HuH-7.5 (cell line): ENCODE measurements at places on chromosomes 12 and 14.

GRCh38 chr14:105568859-105569766 is 42.7 kb downstream of the TMEM121 start:
- no peak for DNase-seq

- no peak for DNase-seq
Measured at GRCh38 chr12:54356951-54357356, 7.3 kb downstream of the GPR84 start.

- peak; percentile 78 for DNase-seq
Measured at GRCh38 chr12:56157201-56158028, 744 bp upstream of the MYL6 start.

DNA sequence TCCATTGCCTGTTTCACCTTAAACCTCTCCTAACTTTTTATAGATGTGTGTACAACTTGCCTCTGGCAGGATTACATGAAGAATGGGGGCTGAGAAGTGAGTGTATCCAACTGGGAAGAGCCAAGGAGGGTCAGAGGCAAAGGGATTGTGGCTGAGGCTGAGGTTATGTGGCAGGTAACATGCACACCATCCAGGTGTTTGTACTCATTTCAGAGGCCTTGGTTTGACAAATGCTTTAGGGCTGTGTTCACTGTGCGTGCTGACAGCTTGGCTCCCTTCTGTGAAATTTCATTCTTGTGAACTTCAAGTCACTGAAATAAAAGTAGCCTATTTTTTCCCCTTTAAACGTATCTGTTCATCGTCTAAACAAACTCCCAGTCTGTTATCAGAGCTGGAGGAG is 47.7 kb downstream of the ANO6 start:
- no peak for DNase-seq

DNA sequence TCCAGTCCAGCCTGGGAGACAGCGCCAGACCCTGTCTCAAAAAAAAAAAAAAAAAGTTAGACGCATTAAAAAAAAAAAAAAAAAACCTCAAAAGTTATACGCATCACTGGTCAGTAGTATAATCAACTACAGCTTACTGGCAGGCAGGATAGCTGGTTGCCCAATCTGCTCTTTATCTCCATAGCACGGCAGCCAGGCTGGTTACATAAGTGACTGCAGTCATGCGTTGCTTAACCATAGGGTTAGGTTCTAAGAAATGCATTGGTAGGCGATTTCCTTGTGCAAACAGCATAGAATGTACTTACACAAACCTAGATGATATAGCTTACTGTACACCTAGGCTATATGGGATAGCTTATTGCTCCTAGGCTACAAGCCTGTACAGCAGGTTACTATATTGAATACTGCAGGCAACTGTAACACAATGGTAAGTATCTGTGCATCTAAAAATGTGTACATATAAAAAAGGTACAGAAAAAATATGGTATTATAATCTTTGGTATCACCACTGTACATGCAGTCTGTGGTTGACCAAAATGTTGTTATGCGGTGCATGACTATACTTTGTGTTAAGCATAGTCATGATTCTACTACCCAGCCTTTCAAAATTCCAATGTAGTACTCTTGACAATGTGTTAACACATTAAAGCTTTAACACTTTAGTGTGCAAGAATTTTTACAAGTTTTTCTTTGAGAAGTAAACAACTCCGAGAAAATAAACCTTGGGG is 8.1 kb downstream of the L2HGDH start:
- DNase-seq, result peak; percentile 46

DNA sequence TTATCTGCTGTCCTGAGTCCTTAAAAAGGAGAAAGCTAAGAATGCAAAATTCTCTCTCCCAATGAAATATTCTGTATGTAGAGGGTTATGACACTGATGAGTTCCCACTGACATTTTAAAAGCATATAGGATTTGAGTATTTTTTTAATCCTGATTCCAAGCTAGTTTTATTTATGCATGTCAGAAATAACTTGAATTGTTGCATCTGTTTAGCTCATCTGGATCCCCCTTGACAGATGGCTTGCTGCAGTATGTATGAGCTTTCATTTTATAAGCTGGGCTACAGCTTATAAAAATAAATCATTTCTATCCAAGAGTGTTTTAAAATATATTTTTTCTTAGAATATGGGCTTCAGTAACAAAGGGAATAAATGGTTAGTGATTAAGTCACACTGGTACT is 495.3 kb downstream of the NELL2 start:
- no peak for DNase-seq

- no peak for DNase-seq
Measured at GRCh38 chr12:82996168-82996812, 309.6 kb downstream of the TMTC2 start.

DNA sequence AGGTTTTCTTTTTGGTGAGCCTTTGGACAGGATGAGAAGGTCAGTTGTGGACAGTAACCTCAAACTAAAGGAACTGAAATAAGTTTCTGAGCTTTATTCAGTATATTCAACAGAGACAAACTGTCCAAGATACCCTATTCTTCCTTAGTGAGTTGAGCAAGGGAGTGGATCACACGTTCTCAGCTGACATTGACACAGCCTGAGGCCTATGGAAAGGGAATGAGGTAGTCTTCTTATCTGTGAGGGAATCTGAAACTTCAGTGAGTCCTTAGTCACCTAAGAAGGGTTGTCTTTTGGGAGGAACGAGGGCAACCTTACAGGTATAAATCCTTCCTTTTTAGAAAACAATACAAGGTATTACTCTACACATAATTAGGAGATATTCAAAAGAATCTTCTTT is 5.0 kb upstream of the NUBPL start:
- no peak for DNase-seq

GRCh38 chr12:124774462-124775167 is 89.0 kb downstream of the SCARB1 start:
- DNase-seq, result no peak

DNA sequence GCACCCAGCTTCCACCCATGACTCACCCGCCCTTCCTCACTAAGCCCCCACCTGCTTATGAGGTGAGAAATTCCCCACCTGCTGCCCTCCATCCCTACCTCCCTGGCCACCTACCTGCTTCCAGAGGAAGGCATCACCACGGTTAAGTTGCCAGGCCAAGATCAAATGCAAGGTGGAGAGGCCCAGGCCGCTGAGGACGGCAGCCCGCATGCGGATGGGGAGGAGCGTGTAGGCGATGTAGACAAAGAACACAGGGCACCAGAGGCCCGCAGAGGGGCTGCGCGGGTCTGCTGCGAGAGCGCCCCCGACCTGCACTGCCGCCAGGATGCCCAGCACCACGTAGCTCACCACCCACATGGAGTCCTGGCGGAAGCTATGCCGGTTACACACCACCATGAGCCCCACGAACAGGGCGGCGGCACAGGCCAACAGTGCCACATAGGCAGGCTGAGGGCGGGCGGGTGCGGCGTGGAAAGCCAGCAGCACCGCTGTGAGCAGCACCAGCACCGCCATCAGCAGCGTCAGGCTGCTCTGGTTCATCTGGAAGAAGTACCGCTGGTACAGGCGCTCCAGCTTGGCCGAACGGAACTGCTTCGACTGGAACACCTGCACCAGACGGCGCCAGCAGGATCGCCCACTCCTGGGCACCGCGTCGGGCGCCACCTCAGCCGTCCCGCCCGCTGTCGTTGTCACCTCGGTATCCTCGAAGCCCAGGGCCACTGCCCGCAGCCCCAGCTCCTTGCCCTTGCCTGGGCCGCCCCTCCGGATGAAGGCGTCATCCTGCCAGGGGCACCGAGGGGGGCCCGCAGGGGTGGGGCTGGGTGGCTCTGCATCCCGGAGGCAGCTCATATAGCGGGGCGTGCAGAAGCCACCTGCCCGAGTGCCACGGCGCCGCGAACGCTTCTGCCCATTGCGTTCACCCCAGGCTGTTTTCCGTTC is 6.2 kb downstream of the ADCY6 start:
- DNase-seq, result no peak

DNA sequence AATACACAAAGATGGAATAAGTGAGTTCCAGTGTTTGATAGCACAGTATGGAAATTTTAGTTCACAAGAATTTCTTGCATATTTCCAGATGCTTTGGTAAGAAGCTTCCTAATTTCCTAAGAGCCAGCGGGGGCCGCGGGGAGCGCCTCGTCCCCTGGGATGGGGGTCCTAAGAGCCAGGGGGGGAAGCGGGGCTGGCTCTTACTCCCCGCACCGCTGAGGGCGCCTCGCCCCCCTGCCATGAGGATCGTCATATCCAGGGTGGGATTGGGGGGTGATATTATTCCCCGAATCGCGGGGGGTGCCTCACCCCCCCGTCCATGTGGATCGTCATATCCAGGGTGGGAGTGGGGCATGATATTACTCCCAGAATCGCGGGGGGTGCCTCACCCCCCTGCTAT is 100.5 kb upstream of the GNG2 start:
- no peak for DNase-seq

DNA sequence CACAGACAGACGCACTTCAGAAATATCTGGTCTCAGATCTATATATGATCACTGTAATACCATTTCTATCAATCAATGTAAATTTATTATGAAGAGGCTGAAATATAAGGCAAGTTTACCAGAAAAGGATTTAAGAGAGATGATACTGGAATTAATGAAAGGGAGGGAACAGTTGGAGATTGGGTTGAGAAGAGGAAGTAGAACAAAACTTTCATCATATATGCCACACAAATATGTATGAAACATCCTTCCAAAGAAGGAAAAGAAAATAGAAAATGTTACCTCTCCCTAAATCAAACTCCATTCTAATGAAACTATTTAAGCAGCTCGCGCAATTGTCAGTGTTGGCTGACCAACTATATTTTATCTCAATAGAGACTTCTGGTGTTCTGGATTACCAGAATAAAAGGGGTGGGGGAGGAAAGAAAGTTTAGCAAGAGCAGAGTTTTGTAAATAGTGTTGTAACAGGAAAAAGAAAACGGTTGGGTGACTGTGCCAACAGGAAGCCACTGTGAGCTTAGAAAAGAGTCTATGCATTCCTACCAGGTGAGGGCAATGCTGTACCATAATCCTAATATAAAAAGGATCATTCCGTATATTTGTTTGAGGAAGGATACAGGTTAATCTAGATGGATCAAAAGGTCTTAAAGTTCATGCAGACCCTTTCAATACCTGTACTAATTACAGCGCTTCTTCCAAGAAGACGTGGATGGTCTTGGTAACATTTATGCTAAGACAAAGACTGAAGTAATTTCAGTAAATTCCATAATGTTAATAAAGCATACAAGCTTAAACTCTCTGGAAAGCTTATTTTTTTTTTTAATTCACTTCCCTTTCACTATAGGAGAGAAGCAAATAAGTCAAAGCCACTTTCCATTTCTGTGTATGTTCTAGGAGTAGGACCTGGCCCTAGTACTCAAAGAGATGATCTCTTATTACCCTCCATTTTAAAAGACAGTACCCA is 14.5 kb upstream of the LLPH start:
- DNase-seq, result peak; percentile 38

DNA sequence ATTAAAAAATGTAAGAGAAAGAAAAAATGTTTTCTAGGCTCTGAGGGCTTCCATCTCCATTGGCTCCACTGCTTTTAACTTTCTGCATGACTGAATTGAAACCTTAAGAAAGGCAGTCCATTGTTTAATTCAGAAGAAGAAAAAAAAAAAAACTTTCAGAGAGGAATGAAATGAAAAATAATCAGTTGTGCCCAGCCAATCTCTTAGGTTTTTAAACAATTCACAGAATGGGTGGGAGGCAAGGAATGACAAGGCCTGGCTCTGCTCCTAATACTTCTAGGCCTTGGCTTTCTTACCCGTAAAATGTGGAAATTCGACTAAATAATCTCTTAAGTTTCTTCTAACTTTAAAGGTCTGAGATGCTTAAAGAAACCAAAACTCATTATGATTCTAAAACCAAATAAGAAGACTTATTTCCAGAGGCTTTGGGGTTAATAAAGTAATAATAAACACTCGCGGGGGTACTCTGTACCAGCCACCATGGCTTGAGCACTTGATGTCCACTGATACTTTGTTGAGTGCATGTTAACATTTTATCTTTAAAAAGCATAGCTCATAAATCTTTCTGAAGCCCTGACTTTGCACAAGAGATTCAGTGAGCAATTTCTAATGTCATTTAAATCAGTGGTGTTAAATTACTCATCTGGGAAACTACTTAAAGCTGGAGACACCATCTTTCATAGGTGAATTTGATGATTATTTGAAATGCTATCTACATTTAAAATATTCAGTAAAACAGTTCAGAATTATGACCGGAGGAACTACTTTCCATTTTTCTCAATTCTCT is 49.6 kb downstream of the STON2 start:
- no peak for DNase-seq

DNA sequence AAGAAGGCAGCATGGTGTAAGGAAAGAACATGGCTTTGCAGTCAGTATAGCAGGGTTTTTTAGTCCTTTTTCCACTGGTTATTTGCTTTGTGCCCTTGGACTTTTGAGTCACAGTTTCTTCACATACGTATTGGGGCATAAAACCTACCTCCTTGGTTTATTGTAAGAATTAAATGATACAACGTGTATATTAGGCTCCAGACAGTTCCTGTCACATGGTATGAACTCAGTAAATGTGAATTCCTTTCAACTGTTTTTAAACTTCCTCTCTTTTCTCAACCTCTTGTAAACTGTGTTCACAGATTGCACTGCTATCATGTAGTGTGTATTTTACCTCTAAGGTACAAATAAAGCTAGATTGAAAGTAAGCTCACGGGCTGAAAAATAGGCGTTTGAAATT is 29.5 kb downstream of the MSRB3 start:
- DNase-seq, result no peak

- no peak for DNase-seq
Measured at GRCh38 chr12:47352067-47352466, 272.3 kb upstream of the AMIGO2 start.

DNA sequence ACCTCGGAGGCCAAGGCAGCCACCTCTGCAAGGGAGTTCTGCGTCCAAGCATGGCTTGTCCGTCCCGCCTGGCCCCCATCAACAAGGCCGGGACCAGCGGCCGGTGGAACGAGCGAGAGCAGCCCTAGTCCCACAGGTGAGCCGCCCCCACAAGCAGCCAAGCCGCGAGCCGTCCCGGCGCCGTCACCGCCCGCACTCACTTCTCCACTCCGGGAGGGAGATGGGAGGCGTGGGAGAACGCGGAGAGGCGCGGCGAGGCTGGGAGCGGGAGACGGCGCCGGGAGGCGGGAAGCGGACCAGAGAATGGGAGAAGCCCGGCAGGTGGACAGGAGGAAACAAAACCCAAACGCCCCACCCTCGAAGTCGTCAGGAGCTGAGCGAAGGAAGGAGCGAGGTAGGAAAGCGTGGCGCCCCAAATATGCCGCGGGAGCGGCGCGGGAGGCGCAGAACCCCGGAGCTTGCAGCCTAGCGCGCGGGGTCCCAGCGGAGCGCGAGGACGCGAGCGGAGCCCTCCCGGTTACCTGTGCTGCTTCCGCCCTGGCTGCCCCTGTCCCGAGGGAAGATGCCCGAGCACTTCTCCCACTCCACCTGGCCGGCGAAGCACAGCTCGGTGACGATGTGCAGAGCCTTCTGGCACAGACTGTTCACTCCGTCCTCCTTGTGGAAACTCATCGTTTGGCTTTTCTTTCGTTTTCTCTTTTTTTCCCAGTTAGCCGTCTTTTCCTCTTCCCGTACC is 600 bp downstream of the SYT10 start:
- DNase-seq, result no peak

DNA sequence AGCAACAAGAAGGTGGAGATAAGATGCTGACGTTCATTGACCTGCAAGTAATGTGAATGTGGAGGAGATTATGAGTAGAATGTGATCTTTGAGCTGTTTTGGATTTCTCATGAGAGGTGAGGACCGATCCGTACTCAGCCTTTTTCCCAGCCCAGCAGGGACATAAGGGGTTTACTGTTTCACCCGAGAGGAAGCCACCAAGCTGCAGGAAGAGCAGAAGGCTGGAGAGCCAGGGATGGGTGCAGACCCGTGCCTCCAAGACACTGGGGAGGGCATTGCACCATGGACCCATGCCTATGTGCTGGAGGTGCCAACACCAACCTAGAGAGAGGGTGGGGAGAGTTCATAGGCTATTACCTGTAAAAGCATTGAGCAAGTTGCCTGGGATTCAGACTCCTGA is 206.0 kb upstream of the DIO3 start:
- no peak for DNase-seq
